ENCODE measurements at places on chromosomes 2 and 18. TPM values are rescaled to one million over a fixed set of nuclear protein-coding genes. Genes with fewer than 3 reads are reported as not detected.
A peak's percentile ranks its signal among the peaks of the same experiment; 100 is the strongest.

GRCh38 chr2:30404319-30405259 is 42.5 kb upstream of the LCLAT1 start:
- DNase-seq: no peak

- DNase-seq: no peak
Observed at GRCh38 chr2:16119741-16120140, 179.4 kb downstream of the MYCN start.

Gene ZEB2
- polyA plus RNA-seq: 144 TPM

DNA sequence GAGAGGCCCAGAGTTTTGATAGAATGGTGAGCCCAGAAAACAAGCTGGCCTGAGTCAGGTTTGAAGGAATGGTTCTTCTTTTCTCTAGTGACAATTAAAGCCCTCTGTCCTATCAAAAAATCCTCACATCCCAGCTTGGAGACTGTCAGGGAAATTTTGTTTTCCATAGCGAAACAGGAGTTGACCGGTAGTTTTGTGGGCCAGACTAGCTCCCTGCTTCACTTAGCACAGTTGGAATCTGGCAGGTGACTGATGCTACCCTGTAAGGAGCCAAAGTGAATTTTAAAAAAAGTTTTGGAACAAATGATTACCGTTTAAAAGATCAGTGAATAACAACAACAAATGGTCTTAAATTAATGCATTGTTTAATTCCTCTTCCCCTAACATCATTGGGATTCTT is 6.7 kb downstream of the NAB1 start:
- DNase-seq: no peak

DNA sequence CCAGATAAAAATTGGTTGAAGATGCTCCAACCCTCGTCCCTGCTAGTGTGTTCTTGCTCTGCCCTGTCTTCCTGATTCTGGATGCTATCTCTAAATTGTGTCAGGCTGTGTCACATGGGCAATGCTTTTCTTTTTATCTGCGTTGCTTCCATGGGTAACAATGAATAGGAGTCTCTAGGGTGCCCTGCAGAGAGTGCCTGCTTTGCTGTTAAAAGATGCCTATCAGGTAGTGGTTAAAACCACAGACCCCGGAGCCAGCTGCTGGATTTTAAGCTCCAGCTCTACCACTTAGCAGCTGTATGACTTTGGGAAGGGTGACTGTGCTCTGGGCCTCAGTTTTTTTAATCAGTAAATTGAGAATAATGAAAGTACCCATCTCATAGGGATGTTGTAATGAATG is 340.3 kb downstream of the PLCL1 start:
- no peak for DNase-seq

- no peak for DNase-seq
Observed at GRCh38 chr2:157867703-157868102, 8.4 kb downstream of the ACVR1 start.

- no peak for DNase-seq
Observed at GRCh38 chr2:15714609-15715008, 122.9 kb downstream of the DDX1 start.

DNA sequence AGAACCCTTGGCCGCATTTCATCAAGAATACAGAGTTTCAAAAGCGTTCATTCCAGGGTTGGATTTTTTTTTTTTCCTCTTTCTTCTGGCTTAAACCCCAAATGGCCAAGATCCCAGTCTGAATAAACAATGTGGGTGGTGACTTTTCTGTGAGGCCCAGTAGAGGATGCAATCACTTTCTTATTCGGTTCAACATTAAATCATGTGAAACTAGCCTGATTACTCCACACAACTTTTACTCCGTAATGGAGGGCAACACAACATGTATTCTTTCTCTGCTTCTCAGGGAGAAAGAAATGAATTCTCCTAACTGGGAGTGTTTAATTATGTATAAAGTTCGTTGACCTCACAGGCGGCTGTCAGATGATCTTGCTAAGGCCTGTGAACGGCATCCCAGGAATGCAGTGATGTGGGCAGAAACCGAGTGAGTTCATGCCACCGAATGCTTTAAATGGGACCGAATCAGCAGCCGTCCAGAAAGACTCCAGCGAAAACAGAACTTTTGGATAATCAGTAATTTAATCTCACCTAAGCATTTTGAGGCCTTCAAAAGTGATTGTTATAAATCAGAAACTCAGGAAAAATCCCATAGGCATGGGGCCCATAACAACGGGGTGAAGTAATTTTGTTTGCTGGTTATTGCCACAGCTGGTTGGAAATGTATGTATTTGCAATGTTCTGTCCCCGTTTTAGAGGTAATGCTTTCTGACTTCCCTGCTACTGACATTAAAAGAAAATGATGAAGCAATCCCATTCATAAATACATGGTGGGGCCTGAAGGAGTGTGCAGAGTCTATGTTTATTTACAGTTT is 81.5 kb downstream of the BCL2 start:
- DNase-seq: peak; percentile 81

DNA sequence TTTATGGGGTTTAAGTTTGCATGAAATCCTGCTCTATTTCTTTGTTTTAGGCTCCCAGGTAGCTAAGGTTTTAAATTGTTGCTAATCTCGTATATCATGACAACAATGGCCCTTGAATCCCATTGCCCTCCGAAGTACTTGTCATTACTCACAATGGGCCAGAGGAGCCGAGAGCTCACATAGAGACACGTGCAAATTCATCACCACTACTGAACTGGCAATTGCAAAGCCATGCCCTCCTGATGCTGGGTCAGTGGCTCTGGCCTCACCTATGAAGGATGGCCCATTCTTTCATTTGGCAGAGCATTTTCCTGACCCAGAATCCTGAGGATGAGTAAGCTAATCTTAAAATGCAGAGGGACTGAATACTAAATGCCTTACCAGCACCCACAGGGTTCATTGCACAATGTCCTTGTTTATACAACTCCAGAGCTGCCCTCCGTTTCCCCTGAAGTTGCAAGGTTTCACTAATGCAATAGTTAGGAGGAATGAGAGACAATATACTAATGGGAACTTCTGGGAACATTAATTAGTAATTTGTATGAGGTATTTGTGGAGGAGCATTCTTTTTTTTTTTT is 71.6 kb upstream of the GAREM1 start:
- peak; percentile 2 for DNase-seq

DNA sequence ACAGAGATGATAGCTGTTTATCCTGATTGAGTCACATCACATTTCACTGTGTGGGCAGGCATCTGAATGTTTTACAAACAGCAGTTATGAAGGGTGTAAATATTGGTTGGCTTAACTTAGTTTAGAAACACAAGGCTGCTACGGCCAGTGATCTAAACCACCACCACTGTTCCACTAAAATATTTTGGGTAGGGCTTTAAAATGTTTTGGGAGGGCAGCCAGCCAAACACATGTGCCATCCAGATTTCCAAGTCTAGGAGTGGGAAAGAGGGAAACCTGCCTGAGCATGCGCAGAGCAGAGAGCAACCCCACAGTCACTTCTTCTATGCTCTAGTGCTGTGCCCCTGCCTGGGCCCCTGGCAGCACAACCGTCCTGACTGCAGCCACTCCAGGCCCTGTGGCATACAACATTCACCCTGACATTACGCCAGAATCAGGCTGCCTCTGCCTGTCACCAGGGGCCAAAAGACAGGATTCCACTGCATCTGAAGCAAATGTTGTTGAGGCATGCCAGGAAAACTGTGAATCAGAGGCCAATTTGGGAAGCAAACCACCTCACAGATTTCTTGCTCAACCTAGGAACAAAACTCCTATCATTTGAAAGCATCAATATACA is 74.8 kb upstream of the COL5A2 start:
- DNase-seq: no peak

Gene PAIP2B
- 19.7 TPM for polyA plus RNA-seq

DNA sequence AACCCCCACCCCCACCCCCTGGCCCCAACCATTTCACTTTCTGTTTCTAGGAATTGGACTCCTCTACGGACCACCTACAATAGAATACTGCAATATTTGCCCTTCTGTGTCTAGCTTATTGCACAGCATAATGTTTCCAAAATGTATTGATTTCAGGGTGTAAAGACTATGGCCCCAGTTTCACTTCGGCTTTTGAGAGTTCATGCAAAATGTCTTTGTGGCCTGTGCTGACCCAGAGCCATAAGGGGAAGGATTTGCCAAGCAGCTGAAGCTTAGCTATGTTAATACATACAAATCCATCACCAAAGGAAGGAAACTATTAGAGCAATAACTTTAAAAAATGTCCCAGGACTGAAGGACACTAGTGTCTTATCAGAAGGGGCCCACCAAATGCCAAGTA is 11.2 kb upstream of the ATP9B start:
- no peak for DNase-seq

- DNase-seq: no peak
Observed at GRCh38 chr2:61995515-61995914, 90.0 kb downstream of the COMMD1 start.

Gene FOXD4L1
- 0.15 TPM for polyA plus RNA-seq
